Lung microvascular endothelial cell (primary cell): ENCODE measurements at places on chromosomes 1 and 21. TPM values are rescaled to one million over a fixed set of nuclear protein-coding genes. Genes with fewer than 3 reads are reported as not detected.

CYP4B1 gene
- total RNA-seq, result not detected in 2 replicates

ISG15 gene
- 109 TPM in 2 replicates for total RNA-seq

KRTAP12-2 gene
- not detected in 2 replicates for total RNA-seq

FCRLA gene
- total RNA-seq, result not detected in 2 replicates

MAP1LC3C gene
- under 0.01 TPM in 1 of 2 replicates, not detected in the other for total RNA-seq

SFN gene
- total RNA-seq, result 0.22 TPM in 1 of 2 replicates, not detected in the other

AMY2B gene
- total RNA-seq, result 0.65 and 1.8 TPM in 2 replicates

TMOD4 gene
- not detected in 2 replicates for total RNA-seq

CFHR2 gene
- not detected in 2 replicates for total RNA-seq
